Vein endothelial cell (primary cell): ENCODE measurements at places on chromosomes 16 and 17. TPM values are rescaled to one million over a fixed set of nuclear protein-coding genes. Genes with fewer than 3 reads are reported as not detected.

The C16orf86 gene
- 2.0 and 2.4 TPM in 2 replicates for total RNA-seq

The C1QTNF1 gene
- 2.9 and 4.3 TPM in 2 replicates for total RNA-seq

The SLFN12L gene
- total RNA-seq: not detected in 2 replicates

The HSD11B2 gene
- total RNA-seq: 0.10 and 0.65 TPM in 2 replicates

The LDHD gene
- total RNA-seq: 0.29 and 0.98 TPM in 2 replicates

The EEF2K gene
- total RNA-seq: 55.3 and 60.1 TPM in 2 replicates

The NAA38 gene
- 62.8 and 67.9 TPM in 2 replicates for total RNA-seq

The TMEM88 gene
- total RNA-seq: 26.5 and 43.0 TPM in 2 replicates

The CLEC10A gene
- 0.19 TPM in 1 of 2 replicates, not detected in the other for total RNA-seq

The KCNJ16 gene
- total RNA-seq: under 0.01 and 0.57 TPM in 2 replicates

The USP22 gene
- 360 and 425 TPM in 2 replicates for total RNA-seq

The KCNJ2 gene
- total RNA-seq: 7.8 and 13.8 TPM in 2 replicates

The MATCAP1 gene
- total RNA-seq: 14.1 and 18.3 TPM in 2 replicates

The ZG16B gene
- total RNA-seq: 0.33 TPM in 1 of 2 replicates, not detected in the other

The CTF1 gene
- 0.19 and 0.65 TPM in 2 replicates for total RNA-seq

The PSMB10 gene
- total RNA-seq: 31.0 and 46.1 TPM in 2 replicates

The IGF2BP1 gene
- 1.3 and 8.0 TPM in 2 replicates for total RNA-seq

The HBA2 gene
- not detected in 2 replicates for total RNA-seq

The SOX15 gene
- total RNA-seq: 0.33 TPM in 1 of 2 replicates, not detected in the other

The VKORC1 gene
- total RNA-seq: 60.6 and 96.4 TPM in 2 replicates

The CHD9NB gene
- total RNA-seq: 0.38 and 0.65 TPM in 2 replicates

The ZSWIM7 gene
- total RNA-seq: 11.0 and 16.0 TPM in 2 replicates

The OVCA2 gene
- total RNA-seq: 84.8 and 93.7 TPM in 2 replicates

The CLEC19A gene
- total RNA-seq: not detected in 2 replicates

The KRTAP2-1 gene
- not detected in 2 replicates for total RNA-seq

The TCAP gene
- total RNA-seq: 0.65 and 0.67 TPM in 2 replicates

The SPNS2 gene
- total RNA-seq: 36.3 and 44.2 TPM in 2 replicates

The KIF2B gene
- not detected in 2 replicates for total RNA-seq

The METTL22 gene
- total RNA-seq: 23.0 and 33.6 TPM in 2 replicates

The PPM1E gene
- total RNA-seq: under 0.01 TPM in 2 replicates

The PPP1R1B gene
- not detected in 2 replicates for total RNA-seq

The DLX3 gene
- total RNA-seq: not detected in 2 replicates

The HOXB5 gene
- 0.33 and 0.86 TPM in 2 replicates for total RNA-seq

The HOXB9 gene
- 1.7 and 2.6 TPM in 2 replicates for total RNA-seq

The SSTR5 gene
- 1.3 TPM in 1 of 2 replicates, not detected in the other for total RNA-seq

The CCL14 gene
- total RNA-seq: 32.7 and 43.2 TPM in 2 replicates

The KRT20 gene
- total RNA-seq: not detected in 2 replicates

The WNT9B gene
- not detected in 2 replicates for total RNA-seq

The CDH11 gene
- total RNA-seq: 73.2 and 75.1 TPM in 2 replicates

The DNAAF1 gene
- 0.10 TPM in 1 of 2 replicates, not detected in the other for total RNA-seq

The MYO15A gene
- 0.29 TPM in 1 of 2 replicates, not detected in the other for total RNA-seq

The UTS2R gene
- not detected in 2 replicates for total RNA-seq
